GM12865 (cell line): ENCODE measurements at places on chromosomes 12 and 14.

GRCh38 chr12:58367041-58367440, 425.7 kb downstream of the ATP23 start:
- DNase-seq: no peak

- no peak for DNase-seq
Measured at GRCh38 chr12:47205532-47206449, 126.0 kb upstream of the AMIGO2 start.

GRCh38 chr12:11902525-11902875, 168.2 kb upstream of the BCL2L14 start:
- DNase-seq: no peak

DNA sequence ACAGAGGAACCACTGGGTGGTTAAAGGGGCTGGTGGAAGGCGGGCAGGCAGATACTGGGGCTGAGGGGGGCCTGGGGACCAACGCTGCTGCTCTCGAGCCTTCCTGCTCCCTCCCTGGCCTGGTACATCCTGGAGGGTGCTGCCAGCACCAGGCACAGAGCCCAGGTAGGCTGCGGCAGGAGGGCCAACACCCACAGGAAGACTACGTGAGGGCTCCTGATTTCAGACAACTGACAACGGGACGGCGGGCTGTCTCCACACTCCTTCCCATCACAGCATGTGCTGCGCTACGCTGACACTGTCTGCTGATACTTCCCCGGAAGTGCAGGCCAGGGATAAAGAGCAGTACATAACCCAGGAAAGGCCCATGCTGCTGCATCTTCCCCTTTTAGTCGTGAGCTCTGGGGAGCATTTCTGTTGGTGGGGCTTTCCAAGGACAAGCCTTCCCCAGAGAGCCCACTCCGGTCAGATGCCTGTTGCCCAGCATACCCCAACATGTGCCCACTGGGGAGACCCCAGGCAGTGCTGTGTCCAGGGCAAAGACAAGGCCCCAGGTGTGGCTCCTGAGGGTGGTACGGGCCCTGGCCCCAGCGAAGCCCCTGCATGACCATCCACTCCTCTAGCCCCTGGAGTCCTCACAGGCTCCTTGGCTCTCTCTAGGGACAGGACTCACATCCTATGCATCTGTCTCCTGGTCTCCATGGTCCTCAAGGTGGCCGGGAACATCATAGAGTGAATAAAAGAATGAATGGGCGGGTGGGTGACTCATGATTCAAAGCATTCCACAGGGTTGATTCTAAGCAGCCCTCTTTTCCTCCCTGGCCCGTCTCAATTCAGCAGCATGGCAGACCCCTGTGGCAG, 38.0 kb downstream of the CHGA start:
- DNase-seq: no peak

GRCh38 chr14:95248432-95248831, 71.3 kb downstream of the CLMN start:
- DNase-seq: no peak

- DNase-seq: no peak
Measured at GRCh38 chr14:32567543-32568384, 238.7 kb downstream of the AKAP6 start.
